ENCODE measurements at places on chromosomes 1 and 21. TPM values are rescaled to one million over a fixed set of nuclear protein-coding genes. Genes with fewer than 3 reads are reported as not detected.
A peak's percentile ranks its signal among the peaks of the same experiment; 100 is the strongest.

- peak; percentile 3 for DNase-seq
Observed at GRCh38 chr1:41647221-41648135, 163.0 kb upstream of the EDN2 start.

GRCh38 chr1:150999051-150999674 is 7.5 kb downstream of the MINDY1 start:
- DNase-seq: no peak

The RRP1B gene
- total RNA-seq: 11.2 TPM

The KRTAP12-3 gene
- not detected for total RNA-seq

The PLEKHN1 gene
- total RNA-seq: not detected

DNA sequence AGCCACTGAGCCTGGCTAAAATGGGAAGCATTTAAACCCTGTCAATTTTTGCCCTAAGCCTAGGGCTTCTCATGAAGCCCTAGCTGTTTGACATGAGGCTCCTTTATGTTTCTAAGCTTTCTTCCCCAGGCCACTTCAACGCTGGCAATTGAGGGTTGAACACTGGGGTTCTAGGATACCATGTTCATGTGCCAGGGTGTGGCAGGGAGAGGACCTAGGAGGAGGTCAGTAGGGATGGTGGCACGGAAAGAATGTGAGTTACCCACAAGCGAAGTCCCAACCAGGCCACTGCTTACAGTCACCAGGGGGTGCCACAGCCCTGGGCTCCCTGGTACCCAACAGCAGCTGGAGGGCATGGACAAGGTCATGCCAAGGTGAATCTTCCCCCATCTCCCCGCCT is 90.8 kb upstream of the AJAP1 start:
- DNase-seq: no peak

- peak; percentile 59 for DNase-seq
Observed at GRCh38 chr1:58783090-58783992, 506 bp downstream of the JUN start.

The CHIA gene
- not detected for total RNA-seq

The TLCD4 gene
- total RNA-seq: 74.8 TPM

- no peak for DNase-seq
Observed at GRCh38 chr1:178724376-178724727, 692 bp upstream of the RALGPS2 start.

- DNase-seq: no peak
Observed at GRCh38 chr1:38662126-38662525, 197.4 kb downstream of the RRAGC start.

GRCh38 chr1:4408380-4408779 is 246.0 kb upstream of the AJAP1 start:
- no peak for DNase-seq

- no peak for DNase-seq
Observed at GRCh38 chr1:233796146-233796783, 108.2 kb upstream of the SLC35F3 start.

The CLCA4 gene
- total RNA-seq: not detected

The RXRG gene
- 2.1 TPM for total RNA-seq

DNA sequence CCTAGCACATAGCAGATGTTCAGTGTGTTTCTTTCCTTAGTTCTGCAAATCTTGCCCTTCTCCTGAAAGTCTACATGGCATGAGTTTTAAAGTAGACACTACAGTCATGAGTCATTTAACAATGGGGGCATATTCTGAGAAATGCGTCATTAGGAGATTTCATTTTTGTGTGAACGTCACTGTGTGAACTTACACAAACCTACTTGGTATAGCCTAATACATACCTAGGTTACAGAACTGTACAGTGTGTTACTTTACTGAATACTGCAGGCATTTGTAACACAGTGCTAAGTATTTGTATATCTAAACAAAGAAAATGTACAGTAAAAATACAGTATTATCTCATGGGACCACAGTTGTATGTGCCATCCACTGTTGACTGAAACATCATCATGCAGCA is 10.0 kb downstream of the TTF2 start:
- no peak for DNase-seq

The NGF gene
- 5.7 TPM for total RNA-seq

GRCh38 chr1:227765261-227766014 is 30.2 kb downstream of the SNAP47 start:
- no peak for DNase-seq
